Astrocyte (in vitro differentiated cells and primary cell): ENCODE measurements at places on chromosomes 1 and 21. TPM values are rescaled to one million over a fixed set of nuclear protein-coding genes. Genes with fewer than 3 reads are reported as not detected.

DNA sequence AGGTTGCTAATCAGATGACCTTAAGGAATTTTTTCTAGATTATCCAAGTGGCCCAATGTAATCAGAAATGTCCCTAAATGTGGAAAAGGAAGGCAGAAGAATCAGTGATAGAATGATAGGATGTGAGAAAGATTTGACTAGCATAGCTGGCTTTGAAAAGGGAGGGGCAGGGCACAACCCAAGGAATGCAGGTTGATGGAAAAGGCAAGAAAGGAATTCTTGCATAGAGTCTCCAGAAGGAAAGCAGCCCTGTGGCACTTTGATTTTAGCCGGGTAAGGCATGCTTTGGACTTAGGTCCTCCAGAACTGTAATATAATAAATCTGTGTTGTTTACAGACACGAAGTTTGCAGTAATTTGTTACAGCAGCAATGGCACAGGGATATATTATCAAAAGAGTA is 375.7 kb upstream of the B3GALT2 start:
- no peak for DNase-seq

The BCL2L15 gene
- 0.14 and 0.38 TPM in 2 replicates for total RNA-seq

The ITLN2 gene
- total RNA-seq, result not detected in 2 replicates

DNA sequence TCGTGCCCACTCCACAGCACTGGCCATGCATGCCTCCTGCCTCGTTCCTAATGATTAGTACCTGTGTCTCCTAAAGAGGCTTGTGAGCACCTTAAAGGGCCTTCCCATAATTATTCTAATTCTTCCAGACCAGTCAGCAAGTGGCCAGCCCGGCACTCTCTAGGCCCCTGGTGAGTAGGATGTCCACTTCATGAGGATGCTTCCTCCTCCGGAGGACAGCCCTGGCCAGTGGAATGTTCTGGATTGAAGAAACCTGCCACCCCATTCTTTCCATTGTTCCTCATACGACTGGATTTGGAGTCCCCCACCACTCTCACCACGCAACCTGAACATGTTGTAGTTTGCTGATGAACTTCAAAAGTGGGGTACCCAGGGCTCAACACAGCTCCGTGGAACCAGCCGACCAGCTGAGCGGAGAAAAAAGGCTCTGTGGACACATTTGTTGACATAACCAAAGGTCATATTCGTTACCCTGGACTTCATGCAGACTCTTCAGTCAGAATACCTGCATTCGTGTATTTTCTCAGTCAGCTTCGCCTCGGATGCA is 46.7 kb upstream of the LBR start:
- DNase-seq, result no peak

The LGR6 gene
- total RNA-seq, result 0.27 and 0.48 TPM in 2 replicates

DNA sequence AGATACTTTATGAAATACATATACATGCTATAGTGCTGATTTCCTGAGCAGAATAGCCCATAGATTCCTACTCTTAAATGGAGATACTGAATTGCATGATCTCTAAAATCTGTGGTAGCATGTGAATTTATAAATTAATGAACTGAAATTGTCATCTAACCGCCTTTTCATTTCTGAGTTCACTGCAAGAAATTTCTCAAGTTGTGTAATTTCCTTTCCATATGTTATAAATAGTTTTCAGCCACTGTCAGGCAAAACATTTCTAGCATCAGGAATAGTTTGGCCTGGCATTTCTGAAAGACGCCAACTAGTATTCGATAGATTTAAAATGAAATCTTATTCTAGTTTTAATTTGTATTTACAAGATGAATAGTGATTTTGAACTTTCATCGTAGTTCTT is 310.1 kb downstream of the USH2A start:
- no peak for DNase-seq

The KRTAP15-1 gene
- not detected in 2 replicates for total RNA-seq

- DNase-seq, result no peak
These were observed 154.2 kb downstream of the ZP4 start for GRCh38 chr1:237736372-237737029.

GRCh38 chr1:204359131-204359473 is 627 bp downstream of the PLEKHA6 start:
- DNase-seq, result no peak

GRCh38 chr1:218345673-218346390 is 696 bp downstream of the TGFB2 start:
- DNase-seq, result peak; percentile 68

The C1orf146 gene
- total RNA-seq, result not detected in 2 replicates

The URB2 gene
- total RNA-seq, result 9.5 and 9.7 TPM in 2 replicates

GRCh38 chr1:212605441-212606394 is 2.8 kb upstream of the ATF3 start:
- DNase-seq, result peak; percentile 26

GRCh38 chr1:201461645-201462441 is 7.1 kb downstream of the PHLDA3 start:
- DNase-seq, result peak; percentile 99

DNA sequence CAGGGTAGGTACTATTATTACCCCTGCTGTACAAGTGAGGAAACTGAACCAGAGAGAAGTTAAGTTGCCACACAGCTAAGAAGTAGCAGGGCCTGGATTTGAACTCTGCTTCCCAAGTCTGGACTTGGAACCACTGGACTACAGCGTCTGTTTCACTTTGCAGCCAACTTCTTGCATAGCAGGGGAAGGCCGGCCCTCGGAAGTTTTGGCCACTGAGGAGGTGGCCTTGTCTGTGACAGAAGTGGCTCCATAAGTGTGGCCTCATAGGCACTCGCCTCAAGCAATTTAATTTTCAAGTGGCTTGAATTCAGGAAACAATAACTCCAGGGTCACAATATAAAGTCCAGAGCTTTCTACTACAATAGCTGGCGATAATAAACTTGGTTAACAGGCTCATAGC is 41.4 kb downstream of the PLEKHA6 start:
- no peak for DNase-seq

- DNase-seq, result peak; percentile 81
These were observed 271.5 kb downstream of the TGFB2 start for GRCh38 chr1:218616681-218617080.

DNA sequence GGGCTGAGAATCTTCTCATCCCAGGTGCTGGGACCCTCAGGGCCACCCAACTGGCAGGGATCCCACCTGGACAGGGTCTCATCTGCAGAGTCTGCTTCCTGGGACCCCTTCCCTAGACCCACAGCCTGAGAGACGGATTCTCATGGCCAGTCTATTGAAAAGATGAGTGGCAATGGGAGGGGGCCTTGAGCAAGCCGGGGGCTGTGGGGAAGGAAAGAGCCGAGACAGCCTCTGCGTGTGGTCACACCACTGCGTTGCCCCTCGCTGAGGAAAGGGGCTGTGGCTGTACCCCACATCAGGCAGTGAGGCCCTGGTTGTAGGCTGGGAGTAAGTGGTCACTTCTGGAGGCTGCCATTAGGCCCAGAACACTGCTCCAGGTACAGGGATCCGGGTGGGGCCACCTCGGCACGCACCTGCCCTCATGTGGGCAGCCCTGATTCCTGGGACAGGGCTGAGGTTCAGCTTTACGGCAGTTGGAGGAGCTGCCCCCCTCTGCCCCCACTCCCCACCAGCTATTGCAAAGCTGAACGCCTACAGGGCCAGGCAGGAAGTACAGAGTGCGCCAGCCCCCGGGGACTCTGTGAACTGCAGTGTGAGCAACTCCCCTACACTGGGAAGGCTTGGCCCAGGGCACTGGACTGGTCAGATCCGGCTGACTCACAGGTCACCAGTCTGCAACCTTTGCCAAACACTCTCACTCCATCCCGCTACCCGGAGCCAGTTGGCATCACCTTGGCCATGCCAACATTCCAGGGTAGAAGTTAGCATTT is 106.9 kb downstream of the RIPK4 start:
- DNase-seq, result no peak

GRCh38 chr1:6473974-6474814 is 8.2 kb upstream of the TNFRSF25 start:
- DNase-seq, result no peak

The CLDN8 gene
- total RNA-seq, result not detected in 2 replicates

The PGBD5 gene
- 14.7 and 22.4 TPM in 2 replicates for total RNA-seq

DNA sequence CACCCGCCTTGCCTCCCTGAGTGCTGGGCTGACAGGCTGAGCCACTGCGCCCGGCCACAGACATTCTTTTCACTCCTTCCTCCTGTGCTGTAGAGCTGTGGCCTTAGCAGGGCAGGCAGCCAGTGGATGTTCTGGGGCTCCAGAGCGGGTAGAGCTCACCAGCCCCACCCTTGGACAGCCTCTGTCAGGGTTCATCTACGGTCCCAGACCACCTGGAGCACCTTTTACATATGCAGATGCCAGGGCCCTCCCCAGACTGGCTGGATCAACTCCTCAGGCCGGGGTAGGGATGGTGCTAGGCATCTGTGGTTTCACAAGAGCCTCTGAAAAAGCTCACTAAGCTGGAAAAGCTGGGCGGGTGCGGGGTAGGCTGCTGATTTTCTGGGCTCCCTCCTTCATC is 4.6 kb downstream of the ATP13A2 start:
- DNase-seq, result no peak

- DNase-seq, result no peak
These were observed 33.6 kb upstream of the TRABD2B start for GRCh38 chr1:48030696-48031365.

DNA sequence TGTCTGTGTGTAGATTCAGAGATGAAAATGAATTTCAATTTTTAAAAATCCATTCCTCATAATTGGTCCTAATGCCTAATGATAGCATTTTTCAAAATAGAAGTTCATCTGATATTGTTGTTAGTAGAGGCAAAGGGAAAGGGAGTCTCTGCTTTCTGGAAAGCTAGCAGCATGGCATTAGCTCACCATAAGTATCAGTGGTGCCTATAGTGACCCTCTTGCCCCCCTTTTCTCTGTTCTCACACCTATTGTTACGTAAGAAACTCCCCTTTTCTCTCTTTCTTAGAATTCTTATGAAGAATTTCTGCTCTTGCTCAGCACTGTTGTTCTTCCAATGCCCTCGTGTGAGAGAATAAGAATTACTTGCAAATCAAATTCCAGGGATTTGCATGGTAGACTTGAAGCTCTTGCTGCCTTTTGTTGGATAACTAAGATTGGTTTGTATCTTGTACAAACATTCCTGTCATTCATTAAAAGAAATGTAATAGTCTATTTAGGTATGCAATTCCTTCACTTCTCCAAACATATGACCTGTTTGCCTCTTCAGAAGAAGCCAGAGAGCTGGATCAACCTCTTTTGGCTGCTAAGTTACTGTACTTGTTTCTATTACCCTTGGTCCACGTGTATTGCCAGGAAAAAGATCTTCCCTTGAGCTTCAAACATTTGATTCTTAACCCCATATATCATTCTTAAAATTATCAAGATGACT is 69.2 kb upstream of the MAGI3 start:
- DNase-seq, result peak; percentile 58

- peak; percentile 32 for DNase-seq
These were observed 32.1 kb downstream of the PCSK9 start for GRCh38 chr1:55071477-55071876.

DNA sequence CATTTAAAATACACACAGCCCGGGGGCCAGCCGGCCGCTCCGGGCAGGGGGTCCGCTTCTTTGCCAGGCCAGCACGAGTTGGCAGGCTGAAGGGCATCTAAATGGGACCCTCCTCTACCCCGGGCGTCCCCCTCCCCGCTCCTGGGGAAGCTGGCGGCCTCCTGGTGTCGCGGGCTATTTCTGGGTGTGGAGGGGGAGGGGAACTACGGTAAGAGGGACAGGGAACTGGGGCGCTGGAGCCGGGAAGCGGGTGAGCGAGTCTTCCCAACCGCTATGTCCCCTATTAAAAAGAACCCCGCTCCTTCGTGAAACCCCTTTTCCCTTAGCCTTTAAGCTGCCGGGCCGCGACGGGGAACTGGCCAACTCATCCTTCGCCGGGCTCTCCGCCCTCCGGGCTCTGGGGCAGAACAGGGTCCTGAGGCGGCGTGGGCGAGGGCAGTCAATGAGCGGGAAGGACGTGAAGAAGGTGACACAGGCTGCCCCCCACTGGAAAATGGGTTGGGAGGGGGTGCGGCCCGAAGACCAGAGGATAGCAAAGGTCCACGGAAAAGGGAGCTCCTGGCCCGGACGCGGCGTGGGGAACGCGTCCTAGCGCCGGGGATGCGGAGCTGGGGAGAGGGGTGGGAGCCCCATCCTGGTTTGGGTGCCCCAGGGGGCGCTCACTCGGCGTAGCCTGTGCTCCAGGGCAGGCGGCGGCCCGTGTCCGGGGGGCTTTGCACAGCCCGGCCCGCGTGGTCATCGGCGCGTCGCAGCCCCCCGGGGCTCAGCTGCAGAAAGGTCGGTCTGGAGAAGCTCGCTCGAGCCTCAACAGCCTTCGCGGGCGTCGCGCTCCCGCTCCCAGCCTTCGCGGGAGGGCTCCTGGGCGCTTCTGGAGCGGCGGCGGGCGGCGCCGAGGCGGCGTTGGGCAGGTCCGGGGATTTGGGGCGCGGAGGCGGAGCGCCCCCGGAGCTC is 544 bp downstream of the PPM1J start:
- DNase-seq, result no peak

DNA sequence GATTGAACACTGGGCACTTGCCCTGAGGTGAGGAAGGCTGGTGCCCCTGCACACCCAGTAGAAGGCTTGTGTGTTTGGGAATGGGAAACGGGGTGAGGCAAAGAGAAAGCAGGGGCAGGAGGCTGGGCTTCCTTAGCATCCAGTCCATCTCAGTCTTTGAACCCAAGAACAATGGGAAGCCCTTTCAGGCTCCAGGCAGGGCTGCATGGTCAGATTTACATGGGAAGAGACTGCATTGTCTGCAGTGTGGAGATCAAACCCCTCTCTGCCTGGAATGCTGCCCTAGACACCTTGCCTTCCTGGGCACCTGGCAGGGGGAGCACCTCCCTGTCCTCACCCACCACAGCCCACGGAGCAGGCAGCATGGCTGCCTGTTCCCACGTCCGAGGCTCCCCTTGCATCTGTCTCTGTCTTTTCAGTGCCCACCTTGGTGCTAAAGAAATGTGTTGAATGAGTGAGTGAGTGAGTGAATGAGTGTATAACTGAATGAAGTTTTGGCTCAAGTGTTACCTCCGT is 268.5 kb downstream of the GRIK3 start:
- no peak for DNase-seq

The CFHR3 gene
- total RNA-seq, result not detected in 2 replicates

DNA sequence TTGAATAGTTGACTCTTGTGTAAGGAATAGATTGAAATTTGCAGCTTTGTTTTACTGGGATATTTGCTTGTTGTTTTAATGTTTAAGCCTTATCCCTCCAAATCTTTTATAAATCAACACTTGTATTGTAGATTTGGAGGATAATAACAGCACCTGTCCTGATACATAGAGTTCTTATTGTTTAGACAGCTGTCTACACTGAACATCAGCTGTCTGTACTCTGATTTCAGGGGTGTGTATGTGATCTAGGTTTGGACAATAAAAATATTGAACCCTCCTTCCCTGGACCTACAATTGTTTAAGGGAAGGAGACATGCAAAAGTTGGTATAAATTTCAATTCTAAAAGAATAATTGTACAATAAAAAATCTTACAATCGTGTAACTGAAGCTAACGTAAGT is 48.3 kb upstream of the DPH5 start:
- DNase-seq, result no peak

DNA sequence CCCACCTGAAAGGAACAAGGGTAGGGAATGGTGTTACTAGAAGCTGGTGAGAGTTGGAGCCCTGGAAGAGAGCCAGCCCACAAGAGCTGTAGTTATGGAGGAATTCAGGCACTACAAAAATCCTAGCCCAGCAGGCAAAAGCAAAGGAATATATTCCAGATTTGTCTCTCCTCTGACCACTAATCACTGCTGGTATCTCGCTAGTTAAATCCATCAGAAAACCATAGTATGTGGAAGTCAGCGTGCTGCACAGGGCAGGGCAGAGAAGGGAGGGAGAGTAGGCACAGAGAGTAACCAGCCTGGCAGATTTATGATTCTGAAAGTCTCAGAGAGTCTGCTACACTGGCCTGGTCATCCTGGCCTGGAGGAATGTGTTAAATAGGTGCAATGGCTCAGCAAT is 88.6 kb downstream of the SELENOF start:
- DNase-seq, result peak; percentile 59
